ENCODE measurements at places on chromosomes 16 and 17.

GRCh38 chr17:6498901-6499540, 54.8 kb downstream of the PIMREG start:
- no peak for DNase-seq

DNA sequence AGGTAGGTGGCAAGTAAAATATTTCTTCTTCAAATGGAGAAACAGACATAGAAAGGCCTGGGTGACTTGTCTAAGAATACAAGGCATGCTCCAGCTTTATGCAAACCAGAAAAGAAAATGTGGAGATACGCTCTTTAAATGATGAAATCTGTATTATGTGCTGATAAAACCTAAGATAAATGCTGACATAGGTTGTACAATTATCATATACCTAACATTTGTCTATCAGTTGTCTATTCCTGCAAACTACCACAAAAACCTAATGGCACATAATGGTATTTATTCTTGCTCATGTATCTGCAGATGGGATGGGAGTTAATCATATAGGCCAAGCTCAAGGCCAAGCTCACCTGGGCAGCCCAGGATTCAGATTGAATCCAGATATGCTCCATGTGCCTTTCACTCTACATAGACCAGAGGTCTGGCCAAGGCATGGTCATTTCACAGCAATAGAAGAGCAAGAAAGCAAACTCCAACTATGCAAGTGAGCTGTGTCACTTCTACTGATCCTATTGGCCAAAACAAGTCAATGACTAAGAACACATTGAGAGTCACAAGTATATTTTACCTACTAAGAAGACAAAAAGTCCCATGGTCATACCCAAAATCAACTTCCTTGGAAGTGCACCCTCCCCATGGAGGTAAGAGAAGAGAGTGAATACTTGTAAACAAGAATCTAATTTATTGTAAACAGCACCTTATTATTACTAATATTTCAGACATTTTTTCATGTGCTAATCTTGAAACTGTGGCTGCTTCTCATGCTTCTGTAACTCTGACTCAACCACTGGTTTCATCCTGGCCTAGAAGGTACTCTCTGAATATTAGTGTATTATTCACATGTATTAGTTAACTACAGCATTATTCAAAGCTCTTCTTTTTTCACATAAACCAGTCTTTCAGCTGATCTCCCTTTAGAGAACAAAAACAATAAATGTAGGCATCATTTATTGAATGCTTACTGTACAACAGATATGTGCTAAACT, 270.7 kb upstream of the SOX9 start:
- no peak for DNase-seq

- DNase-seq = no peak
These were observed 141.4 kb upstream of the PLEKHM1 start for GRCh38 chr17:45631941-45632340.

DNA sequence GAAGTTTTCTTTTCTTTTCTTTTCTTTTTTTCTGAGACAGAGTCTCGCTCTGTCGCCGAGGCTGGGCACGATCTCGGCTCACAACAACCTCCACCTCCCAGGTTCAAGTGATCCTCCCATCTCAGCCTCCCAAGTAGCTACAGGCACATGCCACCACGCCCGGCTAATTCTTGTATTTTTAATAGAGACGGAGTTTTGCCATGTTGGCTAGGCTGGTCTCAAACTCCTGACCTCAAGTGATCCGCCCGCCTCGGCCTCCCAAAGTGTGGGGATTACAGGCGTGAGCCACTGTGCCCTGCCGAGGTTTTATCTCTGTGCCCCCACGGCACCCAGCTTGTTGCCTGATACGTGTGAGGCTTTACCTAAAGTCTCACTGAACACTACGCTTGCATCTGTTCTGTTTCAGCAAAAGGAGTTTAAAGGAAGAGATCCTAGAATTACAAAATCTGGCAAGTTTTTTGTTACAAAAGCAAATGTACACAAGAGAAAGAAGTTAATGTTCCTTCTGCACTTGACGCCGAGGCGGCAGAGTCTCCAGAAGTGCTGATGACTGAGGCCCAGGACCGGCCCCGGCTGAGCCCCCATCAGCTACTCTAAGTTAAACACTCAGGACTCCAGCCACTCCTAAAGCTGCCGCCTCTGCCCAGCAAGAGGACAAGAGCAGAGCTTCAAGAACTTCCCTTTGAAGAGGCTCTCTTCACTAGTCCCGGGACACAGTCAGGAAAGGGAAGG, 9.2 kb downstream of the ABCA3 start:
- no peak for DNase-seq

DNA sequence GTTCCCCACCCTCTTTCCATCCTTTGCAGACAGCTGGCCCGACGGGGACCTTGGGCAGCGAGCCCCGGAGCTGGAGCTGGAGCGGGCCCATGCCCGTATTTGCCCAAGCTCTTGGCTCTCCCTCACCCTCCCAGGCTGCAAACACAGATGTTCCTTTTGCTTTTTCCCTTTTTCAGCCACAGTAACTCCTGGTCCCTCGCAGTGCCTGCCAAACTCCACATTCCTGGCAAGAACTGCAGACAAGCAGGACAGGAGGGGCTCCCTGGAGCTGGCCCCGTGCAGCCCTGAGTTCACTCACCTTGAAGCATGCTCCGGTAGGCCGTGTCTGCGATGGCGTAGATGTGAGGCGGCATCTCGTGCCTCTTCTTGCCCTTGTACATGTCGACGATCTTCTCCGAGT, 33.9 kb downstream of the MYH11 start:
- DNase-seq = no peak

DNA sequence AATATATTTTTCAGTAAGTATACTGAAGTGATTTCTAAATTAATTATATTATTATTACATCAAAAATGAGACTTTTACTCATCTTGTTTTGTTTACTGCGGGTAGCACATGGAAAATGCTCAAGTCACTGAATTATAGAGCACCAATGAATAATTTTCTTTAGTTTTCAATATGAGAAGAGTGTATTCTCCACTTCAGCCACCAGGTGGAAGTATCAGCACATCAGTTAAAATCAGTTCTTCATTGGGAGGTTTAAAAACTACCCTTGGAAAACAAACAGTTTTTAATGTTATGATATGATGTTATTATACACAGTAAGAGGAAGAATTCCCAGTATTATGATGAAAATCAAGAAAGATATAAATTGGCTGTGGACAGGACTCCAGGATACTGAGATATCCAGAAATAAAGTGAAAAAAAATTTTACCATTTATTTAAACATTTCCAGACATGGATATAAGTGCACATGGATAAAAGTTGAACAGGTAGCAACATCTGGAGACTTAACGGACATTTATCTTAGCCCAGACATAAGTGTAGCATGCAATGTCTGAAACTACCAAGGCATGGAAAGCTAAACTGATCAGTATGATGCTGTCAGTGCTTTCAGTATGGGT, 467.3 kb downstream of the KCNJ2 start:
- peak; percentile 3 for DNase-seq

DNA sequence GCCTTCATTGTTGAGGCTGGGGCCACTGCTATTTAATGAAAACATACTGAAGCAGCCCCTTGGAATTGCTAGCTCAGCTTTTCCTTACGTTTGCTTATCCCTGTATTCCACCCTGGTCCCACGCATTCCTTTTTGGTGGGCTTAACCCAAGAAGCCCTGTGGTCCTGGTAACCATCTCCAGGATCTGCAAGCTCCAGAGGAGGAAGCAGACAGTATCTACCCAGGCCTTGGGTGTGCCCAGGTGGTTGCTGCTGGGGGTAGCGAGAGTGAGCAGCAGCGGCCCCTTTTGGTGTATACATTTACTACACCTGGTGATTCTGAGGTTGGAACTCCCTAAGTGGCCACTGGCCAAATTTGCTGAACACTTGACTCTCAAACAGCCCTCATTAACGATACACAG, 97.7 kb downstream of the CBLN1 start:
- DNase-seq = no peak

Data from hematopoietic multipotent progenitor cell treated with erythropoietin and hydrocortisone succinate and interleukin-3 and kit ligand, for 15 days (in vitro differentiated cells).